ENCODE measurements at places on chromosomes 12 and 14. TPM values are rescaled to one million over a fixed set of nuclear protein-coding genes. Genes with fewer than 3 reads are reported as not detected.

LBHD2 gene
- not detected for total RNA-seq

OLR1 gene
- total RNA-seq: 0.23 TPM

NUAK1 gene
- total RNA-seq: 11.0 TPM

DNA sequence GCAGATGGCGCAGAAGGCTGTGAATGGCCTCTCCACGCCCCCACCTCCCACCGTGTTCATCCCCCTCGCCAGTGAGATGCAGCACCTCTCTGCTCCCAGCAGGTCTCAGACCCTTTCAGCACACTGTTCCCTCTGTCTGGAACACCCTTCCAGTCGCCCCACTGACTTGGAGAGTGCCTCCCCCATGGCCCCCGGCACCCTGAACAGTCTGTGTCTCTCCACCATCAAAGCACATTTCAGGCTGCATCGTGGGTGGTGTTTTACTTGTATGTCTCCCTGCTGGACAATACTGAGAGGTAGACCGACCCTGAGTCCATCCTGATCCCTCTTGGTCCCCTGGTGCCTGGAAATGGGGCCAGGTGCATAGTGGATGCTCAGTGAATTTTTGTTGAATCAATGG is 34.9 kb downstream of the CACNA2D4 start:
- H3K27me3 ChIP-seq: no peaks in the 10 kb centered on the region
- DNase-seq: peak; percentile 30
- H3K4me3 ChIP-seq: no peak overlapping the region
- H3K4me1 ChIP-seq: no peaks in the 10 kb centered on the region
- no peaks in the 10 kb centered on the region for H3K36me3 ChIP-seq
- no peak overlapping the region for H3K27ac ChIP-seq

GRCh38 chr12:77742631-77743030 is 88.1 kb upstream of the NAV3 start:
- H3K36me3 ChIP-seq: no peaks in the 10 kb centered on the region
- no peak for DNase-seq
- no peak overlapping the region for H3K27ac ChIP-seq
- no peaks in the 10 kb centered on the region for H3K27me3 ChIP-seq
- H3K4me3 ChIP-seq: no peak overlapping the region

GRCh38 chr12:6996040-6996441 is 22.2 kb downstream of the LPCAT3 start:
- no peaks in the 10 kb centered on the region for H3K36me3 ChIP-seq
- no peak overlapping the region for H3K27ac ChIP-seq

DNA sequence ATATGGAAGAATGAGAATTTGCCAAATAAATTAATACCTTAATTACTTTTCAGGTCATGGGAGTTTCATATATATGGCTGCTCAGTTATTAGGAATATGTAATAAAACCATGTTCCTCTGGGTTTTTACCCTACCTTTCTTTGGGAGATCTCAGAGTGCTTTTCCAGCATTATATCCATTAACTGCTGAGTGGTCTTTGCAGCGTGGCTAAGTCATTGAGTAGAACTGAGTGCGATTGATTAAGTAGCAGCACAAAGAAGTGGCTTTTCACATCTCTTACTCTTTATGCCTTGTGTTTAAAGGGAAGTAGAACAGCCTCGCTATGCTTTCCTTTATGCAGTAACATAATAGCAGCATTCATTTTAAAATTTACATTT is 340.1 kb downstream of the SNAPC1 start:
- H3K4me3 ChIP-seq: no peak overlapping the region
- no peaks in the 10 kb centered on the region for H3K27me3 ChIP-seq
- no peaks in the 10 kb centered on the region for H3K36me3 ChIP-seq

- H3K4me1 ChIP-seq: no peaks in the 10 kb centered on the region
- H3K27me3 ChIP-seq: no peaks in the 10 kb centered on the region
- H3K36me3 ChIP-seq: no peaks in the 10 kb centered on the region
- H3K4me3 ChIP-seq: no peak overlapping the region
Measured at GRCh38 chr14:77206261-77206824, 24.7 kb downstream of the TMEM63C start.

DNA sequence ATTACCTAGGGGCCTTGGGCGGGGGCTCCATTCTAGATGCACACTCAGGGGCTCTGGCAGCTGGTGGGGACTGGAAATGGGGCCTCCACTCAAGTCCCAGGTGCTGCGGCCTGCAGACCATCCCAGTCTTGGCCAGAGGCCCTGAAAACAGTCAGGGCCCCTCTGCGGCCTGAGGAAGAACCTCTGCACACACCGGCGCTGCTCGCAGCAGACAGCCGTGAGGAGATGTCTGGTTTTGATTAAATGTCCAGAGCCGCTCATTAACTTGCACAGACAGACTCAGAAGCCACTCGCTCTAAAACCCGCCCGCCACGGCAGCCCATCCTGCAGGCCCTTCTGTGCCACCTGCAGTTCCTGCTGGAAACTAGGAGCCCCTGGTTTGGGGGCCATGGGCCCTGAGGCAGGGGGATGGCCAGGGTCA is 36.4 kb upstream of the NCOR2 start:
- no peaks in the 10 kb centered on the region for H3K36me3 ChIP-seq
- no peak overlapping the region for H3K27ac ChIP-seq
- no peak overlapping the region for H3K4me3 ChIP-seq
- no peak for DNase-seq
- H3K27me3 ChIP-seq: no peaks in the 10 kb centered on the region

Measured in right lobe of liver (tissue), 6 donors.